ENCODE measurements at places on chromosomes 4 and X. TPM values are rescaled to one million over a fixed set of nuclear protein-coding genes. Genes with fewer than 3 reads are reported as not detected.

Gene SYNPO2
- polyA plus RNA-seq, result 2.5 TPM

Gene IL2
- not detected for polyA plus RNA-seq

Gene NLGN3
- 0.60 TPM for polyA plus RNA-seq

Gene TSPYL2
- polyA plus RNA-seq, result 30.0 TPM

Gene PTCHD1
- polyA plus RNA-seq, result not detected

Gene BMPR1B
- 7.3 TPM for polyA plus RNA-seq

Gene NEXMIF
- polyA plus RNA-seq, result 0.01 TPM

Gene RIPPLY1
- 0.10 TPM for polyA plus RNA-seq

Gene CT45A2
- polyA plus RNA-seq, result not detected

DNA sequence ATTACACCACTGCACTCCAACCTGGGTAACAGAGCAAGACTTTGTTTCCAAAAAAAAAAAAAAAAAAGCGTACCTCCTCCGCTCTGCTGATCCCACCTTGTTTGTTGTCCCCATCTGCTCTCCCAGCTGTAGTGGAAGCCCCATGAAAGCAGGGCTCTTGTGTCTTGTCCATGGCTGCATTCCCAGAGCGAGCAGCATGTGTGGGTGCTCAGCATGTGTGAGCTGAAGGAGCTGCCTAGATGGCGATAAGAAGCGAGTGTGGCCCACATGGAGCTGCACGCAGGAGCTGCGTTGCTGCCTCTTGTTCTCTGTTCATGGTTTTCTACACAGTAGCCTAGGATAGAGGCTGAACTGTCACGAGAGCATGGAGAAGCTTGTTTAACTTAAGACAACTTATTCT, 12.4 kb downstream of the NSD2 start:
- DNase-seq, result no peak

DNA sequence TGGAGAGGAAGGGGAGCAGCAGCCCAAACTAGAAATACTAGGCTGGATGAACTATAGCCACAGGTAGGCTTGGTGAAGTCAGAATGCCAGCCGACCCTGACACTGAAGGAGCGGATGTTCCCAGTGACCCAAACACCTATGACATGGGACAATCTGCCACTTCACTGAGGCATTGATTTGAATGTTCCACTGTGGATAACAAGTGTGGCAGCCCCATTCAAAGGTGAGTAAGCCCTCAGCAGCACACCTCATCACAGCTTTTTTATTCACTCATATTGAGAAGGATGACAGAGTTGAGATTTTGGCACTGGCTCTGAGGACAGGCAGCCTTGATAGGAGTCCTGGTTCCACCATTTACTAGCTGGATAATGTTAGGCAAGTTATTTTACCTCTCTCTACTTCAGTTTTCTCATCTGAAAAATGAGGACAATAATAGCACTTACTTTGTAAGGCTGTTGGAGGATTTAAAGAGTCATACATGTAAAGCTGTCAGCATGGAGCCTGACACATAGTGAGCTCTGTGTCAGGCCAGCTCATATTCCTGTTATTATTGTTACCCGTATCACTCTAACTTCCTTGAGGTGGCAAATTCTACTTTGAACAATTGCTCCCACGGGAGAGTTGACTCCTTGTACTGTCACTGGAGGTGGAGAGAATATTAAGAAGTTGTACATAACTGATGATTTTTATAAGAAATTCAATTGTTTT, 114.6 kb downstream of the RASL11B start:
- DNase-seq, result no peak

DNA sequence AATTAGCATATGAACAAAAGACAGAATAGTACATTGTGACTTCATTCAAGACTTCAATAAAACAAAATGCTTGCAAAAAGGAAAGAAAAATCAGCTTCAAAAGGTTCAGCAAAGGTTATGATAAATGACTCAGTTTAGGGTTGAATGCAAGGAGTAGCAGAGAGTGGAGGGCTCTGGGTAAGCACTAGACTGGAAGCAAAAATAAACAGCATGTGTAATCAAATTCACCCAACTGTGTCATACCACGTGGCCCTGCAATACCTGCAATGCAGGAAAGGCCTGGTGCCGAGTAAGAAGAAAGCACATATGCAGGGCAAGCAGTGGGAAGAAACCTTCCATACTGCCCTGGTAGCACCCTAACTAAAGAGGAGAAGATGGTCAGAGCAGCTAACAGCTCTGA, 88.7 kb downstream of the ATP11C start:
- DNase-seq, result no peak

- peak; percentile 51 for DNase-seq
Observed at GRCh38 chrX:119784747-119785446, 6.5 kb downstream of the RPL39 start.

DNA sequence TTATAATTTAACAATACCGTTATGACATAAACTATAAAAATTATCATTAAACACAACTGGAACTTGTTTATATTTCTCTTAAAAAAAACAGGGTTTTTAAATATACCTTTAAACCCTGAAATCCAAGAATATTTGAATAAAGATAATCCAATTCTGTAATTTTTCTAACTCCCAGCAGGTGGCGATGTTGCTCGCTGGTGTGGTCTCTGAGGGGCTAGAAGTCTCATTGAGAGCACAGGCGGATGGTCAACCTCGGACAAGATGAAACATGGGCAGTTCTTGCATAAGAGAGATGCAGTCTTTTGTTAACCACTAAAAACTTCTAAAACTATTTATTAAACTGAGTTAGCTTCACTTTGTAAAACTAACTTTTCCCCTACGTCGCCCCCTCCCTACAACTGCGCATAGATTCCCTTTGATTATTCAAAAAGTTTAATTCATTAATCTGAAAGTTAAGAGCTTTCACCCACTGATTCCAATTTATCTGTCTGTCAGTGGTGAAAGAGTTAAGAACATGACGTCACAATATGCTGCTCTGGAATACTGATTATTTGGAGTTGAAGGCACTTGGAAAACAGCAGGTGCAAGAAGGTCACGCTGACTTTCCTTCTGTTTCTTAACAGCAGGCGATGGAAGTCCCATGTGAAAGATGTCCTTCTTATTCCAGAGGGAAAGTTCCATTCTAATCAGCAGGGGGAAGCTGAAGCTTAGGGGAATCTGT, 29.5 kb downstream of the DMP1 start:
- DNase-seq, result peak; percentile 46

- DNase-seq, result peak; percentile 5
Observed at GRCh38 chr4:108118505-108118904, 50.2 kb downstream of the LEF1 start.

- DNase-seq, result no peak
Observed at GRCh38 chr4:3107271-3107670, 32.8 kb downstream of the HTT start.

- no peak for DNase-seq
Observed at GRCh38 chrX:122094611-122095010, 1047.2 kb downstream of the GLUD2 start.

GRCh38 chr4:57190601-57191481, 80.7 kb upstream of the IGFBP7 start:
- peak; percentile 5 for DNase-seq

DNA sequence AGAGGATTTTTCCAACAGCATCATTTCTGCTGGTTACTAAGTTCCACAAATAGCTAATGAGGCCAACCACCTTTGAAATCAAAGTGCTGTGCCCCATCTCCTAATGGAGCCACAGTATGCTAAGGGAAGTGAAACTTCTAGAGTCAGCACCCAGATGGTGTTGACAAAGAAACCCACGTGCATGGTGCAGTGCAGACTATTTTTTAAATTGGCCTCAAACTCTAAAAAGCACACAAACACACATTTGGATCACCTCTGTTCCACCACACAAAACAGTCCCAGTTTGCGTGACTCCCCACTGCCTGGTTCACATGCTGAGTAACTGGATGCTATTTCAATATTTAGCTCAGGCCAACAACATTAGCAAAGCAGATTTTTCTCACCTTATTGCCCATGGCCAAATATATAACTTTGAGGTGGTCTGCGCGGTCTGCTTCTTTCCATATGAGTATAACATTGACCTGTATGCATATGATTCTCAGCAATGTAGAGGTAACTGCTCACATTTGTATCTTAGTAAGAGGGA, 69.9 kb downstream of the AMELX start:
- DNase-seq, result no peak

DNA sequence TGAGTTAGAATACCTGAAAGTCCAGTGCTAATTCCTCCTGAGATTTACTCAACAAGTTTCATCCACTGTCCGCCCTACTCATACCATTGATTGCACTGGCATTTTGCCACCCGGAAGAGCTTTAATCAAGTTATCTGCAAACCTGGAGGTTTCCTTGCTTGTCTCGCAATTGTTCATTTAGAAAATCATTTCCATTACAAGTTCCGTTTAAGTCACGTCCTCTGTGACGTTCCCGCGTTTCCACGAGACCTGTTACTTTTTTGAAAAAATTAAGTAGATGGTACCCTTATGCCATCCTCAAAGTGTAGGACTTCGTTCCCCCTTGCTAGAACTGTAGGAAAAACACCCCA, 761 bp upstream of the FRYL start:
- DNase-seq, result no peak

- no peak for DNase-seq
Observed at GRCh38 chrX:150774798-150775568, 81.8 kb downstream of the MTMR1 start.

DNA sequence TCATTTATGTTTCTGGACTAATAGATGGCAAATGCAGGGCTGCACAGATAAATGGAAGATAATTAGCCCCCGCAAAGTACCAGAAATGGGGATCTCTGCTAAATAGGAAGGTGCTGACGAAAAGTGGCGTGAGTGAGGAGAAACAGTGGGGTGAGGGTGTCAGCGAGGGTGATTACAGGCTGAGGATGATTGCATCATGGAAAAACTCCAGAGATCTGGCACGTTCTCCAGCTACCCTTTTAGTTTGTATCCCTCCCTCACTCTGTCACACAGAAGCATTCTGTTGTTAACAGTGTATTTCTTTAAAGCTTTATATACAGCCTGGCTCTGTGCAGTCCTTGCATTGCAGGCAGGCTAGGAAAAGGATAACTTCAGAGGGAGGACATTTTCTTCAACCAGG, 309.6 kb upstream of the DDX53 start:
- DNase-seq, result no peak

GRCh38 chr4:3717241-3717640, 48.9 kb upstream of the ADRA2C start:
- no peak for DNase-seq

DNA sequence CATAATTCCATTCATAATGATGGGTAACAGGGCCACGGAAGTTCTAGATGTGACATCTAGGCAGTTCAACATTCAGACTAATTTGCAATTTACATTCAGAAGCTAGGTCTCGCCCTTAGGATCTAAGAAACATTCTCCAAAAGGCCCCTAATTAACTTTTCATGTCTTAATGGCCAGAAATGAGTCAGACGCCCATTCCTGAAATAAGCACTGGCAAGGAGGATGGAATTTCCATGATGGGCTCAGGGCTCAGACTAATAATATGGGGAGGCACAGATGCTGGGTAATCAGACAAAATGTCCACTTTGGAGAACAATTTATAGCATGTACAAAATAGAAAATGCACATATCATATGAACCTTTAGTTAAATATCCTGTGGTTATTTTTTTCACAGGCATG, 102.8 kb upstream of the RPS6KA3 start:
- DNase-seq, result no peak

DNA sequence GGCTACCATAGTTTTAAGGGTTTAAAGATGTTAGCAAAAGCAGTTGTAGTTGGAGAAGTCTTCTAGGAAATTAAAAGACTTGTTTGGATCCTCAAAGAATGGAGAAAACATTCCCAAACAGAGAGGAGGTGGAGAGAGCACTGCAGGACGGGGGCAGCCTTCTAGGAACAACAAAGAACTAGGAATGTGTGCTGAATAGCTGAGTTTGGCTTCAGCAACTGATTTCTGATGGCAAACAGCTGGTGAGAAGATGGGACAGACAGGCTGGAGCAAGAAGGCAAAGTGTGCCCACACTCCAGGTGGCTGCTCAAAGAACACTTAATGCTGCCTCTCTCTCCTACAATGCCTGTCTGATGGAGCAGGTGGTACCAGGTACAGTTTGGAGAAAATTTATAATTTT, 1331.1 kb downstream of the ADGRL3 start:
- no peak for DNase-seq

- DNase-seq, result no peak
Observed at GRCh38 chr4:60962286-60962685, 237.8 kb upstream of the ADGRL3 start.

DNA sequence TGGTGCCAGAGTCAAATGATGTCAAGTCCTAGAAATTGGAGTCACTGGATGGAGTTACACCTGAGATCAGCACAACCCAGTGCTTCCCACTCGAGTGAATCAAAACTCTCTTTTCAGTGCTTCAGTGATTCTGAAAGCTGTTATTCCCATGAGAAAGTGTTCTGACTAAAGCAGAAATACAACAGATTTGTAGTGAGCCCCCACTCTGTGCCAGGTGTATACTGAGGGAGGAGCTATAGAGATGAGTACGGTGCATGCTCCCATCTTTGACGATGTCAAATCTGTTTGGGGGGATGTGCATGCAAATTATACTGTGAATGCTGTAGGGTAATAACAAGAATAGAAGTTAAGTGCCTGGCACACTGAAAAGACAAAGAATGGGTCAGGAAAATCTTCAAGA, 330.2 kb downstream of the HS3ST1 start:
- no peak for DNase-seq

- DNase-seq, result peak; percentile 1
Observed at GRCh38 chr4:72394012-72394663, 174.9 kb downstream of the ADAMTS3 start.

GRCh38 chrX:47500554-47500953, 17.5 kb upstream of the ZNF41 start:
- no peak for DNase-seq

DNA sequence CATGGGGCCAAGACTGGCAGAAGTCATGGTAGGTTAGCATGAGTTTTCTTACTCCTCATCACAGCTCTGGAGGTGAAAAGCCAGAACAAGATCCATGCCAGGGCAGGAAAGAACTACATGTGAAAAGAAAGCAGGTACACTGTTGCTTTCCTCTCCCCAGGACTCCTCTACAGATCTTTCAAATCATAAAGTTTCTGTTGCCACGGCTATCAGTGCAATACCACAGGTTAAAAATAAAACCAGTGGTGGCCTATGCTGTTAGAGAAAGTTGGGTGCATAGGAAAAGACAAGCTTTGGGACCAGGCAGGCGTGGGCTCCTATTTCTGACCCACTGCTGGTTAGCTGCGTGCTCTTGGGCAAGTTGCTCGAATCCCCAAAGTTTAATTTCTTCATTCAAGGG, 81.4 kb downstream of the SH3RF1 start:
- DNase-seq, result no peak

- no peak for DNase-seq
Observed at GRCh38 chrX:134747006-134747405, 88.7 kb upstream of the PLAC1 start.

DNA sequence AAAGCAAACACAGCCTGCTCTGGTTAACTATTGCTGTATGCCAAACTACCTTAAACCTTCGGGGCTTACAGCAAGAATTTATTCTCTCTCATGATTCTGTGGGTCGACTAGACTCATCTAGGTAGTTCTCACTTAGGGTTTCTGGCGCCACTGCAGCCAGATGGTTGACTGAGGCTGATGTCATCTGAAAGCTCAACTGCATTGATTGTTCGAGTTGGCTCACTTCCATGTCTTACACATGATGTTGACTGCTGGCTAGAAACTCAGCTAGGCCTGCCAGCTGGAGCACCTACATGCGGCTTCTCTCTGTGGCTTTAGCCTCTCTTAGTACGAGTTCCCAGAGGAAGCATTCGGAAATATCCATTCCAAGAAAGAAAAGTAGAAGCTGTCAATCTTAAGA, 103.2 kb downstream of the SRPX start:
- no peak for DNase-seq

GRCh38 chr4:174254613-174255012, 28.9 kb downstream of the FBXO8 start:
- no peak for DNase-seq

GRCh38 chrX:65488495-65488894, 46.1 kb downstream of the LAS1L start:
- no peak for DNase-seq

Data from A549 (cell line).